ENCODE measurements at places on chromosomes 7 and 10.

- DNase-seq, result no peak
These were observed 61.3 kb upstream of the WAC start for GRCh38 chr10:28471652-28472050.

DNA sequence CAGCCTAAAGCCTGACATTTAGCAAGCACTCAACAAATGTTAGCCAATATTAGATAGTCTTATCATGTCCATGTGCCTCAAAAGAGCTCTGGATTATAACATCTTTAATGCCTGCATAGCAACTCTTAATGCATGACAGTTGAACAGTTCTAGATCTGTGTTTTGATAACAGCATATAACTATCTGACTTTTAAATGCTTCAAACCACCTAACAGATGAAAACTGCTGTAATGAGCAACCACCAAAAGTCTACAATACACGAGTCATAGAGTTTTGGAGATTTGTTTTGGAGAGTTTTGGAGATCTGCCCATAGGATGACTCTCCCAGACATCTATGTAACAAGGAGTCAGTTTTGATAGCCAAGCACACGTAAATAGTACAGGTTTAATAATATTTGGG, 227.3 kb downstream of the TWIST1 start:
- no peak for DNase-seq

- DNase-seq, result no peak
These were observed 112.4 kb upstream of the PPP2R2D start for GRCh38 chr10:131788386-131788785.

- no peak for DNase-seq
These were observed 111.6 kb downstream of the SGMS1 start for GRCh38 chr10:50512214-50512595.

- no peak for DNase-seq
These were observed 1.3 kb downstream of the FRAT2 start for GRCh38 chr10:97333351-97333600.

DNA sequence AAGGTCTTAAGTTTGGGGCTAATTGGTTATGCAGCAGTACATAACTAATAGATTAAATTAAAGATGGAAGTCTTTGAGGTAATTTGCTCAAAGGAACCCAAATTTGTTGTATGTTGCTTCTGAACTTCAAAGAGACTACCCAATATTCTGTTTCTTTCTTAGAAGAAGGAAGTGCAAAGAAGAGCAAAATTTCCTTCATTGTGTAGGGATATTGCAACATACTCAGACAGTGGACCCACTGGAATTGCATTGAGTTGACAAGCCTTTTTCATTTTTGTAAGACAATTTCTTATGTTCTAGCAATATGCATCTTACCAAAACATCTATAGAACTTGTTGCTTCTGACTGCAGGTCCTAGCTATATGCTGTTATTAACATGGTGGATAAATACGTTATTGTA, 527.8 kb downstream of the SH2D4B start:
- DNase-seq, result no peak

DNA sequence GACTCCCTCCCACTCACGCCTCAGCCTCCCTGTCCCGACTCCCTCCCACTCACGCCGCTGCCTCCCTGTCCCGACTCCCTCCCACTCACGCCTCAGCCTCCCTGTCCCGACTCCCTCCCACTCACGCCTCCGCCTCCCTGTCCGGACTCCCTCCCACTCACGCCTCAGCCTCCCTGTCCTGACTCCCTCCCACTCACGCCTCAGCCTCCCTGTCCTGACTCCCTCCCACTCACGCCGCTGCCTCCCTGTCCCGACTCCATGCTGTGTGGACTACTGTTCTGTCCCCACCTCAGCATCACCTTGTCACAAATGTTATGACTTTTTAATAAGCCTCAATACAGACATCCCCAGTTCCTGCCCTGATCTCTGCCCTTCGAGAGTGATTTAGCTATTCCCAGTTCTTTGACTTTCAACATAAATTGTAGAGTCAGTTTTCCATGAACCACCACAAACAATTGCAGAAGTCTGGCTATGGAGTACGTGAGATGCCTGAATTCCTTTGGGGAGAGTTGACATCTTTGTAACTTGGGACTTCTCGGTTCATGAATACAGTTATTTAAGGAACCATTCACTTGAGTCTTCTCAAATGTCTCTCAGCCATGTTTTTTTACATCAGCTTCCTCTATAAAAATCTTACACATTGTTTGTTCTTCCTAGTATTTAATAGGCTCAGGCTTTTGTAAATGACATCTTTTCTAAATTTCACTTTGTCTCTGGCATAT, 71.9 kb downstream of the FOXL3 start:
- no peak for DNase-seq

DNA sequence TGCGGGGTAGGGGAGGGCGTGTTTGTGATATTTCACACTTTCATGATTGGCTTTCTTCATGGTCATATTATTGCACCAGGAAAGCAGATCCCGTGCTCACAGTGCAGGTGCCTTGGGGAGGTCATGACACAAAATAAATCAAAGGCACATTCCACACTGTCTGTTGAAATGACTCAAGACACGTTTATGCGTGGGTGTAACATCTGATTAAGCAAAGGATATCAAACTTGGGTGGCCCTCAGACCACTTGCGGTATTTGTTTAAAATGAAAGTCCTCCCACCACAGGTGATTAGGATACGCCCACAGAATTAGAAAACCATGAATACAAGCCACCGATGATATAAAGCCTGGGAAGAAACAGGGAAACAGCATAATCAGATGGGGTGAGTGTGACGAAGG, 51.1 kb downstream of the SVIL start:
- no peak for DNase-seq

GRCh38 chr7:74070619-74070921, 13.0 kb upstream of the LIMK1 start:
- DNase-seq, result no peak

DNA sequence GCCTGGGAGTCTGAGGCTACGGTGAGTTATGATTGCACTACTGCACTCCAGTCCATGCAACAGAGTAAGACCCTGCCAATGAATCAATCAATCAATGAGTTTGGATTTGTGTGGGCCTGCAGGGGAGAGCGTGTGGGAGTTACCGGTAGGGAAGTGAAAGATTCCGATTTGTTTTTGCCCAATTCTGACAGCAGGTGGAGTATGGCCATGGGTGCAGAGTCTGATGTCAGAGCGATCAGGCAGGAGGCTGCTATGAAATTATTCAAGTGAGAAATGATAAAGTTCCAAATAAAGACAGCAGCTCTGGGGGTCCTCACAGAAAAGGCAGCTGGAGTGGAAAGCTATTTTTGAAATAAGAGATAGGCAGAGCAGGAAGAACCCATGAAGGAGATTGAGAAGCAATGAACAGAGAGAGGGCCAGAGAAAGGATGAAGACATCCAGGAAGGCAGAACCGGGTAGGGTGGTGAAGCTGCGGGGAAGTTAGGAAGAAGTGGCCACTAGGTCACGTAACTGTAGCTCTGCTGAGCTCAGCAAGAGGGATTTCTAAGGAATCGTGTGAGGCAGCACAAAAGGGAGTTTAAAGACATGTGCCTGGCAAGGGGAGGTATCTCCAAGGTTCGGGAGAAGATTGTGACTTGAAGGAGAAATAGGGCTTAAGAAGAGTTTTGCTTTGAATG, 93.7 kb upstream of the NMT2 start:
- no peak for DNase-seq

GRCh38 chr7:158428837-158429753, 158.5 kb downstream of the PTPRN2 start:
- DNase-seq, result no peak

DNA sequence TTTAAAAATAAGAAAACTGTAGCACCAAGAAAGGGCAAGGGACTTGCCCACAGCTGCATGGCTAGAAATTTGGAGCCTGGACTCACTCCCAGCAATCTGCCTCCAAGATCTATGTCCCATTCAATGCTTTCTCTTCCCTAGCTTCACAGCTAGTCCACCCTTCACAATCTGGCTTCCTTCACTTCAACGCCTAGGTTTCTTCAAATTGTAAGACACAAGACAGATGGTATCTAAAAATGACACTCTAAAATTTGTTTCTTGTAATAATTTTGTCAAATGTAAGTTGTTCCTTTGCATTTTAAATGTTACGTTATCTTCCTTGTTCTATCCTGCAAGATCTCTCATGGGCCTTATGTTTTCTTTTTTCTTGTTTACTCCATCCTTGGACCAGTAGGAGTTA, 48.6 kb downstream of the CTTNBP2 start:
- no peak for DNase-seq

DNA sequence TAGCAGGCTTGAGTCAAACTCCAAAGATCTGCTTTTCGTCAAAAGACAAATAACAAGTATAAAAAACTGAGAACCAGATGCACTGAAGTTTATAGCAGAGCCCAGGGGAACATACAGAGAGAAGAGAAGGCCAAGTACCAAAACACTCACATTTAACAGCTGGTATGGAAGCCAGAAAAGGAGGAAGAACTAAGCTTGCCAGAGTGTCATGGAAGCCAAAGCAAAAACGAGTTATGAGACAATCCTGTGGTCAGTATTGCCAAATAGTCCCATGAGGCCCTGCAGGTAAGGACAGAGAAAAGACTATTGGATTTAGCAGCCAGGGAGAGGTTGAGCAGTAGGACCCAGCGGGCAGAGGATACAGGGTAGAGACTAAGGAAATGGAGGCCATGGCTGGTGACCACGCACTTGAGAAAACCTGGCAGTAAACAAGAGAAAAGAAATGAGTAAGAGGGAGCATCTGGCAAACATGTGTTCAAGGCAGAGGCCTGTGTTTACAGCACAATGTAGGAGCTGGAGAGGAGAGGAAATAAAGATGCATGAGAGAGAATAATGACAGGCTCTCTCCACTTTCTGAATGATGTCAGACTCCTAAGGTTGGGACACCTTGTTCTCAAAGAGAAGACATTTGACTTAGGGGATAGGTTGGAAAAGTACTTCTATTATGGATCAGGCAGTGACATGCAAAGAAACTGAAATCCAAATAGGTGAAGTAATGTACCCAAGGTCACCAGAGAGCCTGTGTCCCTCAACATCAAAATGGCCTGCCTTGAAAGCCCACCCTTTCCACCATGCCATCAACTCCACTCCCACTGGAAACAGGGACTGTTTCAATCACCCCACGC, 9.1 kb downstream of the CREB3L2 start:
- no peak for DNase-seq

- DNase-seq, result no peak
These were observed 134.9 kb downstream of the TNS3 start for GRCh38 chr7:47446871-47447466.

DNA sequence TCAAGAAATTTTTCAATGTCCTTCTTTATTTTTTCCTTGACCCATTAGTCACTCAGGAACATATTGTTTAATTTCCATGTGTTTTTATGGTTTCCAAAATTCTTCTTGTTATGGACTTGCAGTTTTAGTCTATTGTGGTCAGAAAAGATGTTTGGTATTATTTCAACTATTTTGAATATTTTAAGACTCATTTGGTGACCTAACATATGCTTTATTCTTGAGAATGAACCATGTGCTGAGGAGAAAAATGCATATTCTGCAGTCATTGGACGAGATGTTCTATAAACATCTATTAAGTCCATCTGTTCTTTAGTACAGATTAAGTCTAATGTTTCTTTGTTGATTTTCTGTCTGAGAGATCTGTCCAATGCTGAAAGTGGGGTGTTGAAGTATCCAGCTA, 42.3 kb upstream of the MDFIC start:
- DNase-seq, result no peak

DNA sequence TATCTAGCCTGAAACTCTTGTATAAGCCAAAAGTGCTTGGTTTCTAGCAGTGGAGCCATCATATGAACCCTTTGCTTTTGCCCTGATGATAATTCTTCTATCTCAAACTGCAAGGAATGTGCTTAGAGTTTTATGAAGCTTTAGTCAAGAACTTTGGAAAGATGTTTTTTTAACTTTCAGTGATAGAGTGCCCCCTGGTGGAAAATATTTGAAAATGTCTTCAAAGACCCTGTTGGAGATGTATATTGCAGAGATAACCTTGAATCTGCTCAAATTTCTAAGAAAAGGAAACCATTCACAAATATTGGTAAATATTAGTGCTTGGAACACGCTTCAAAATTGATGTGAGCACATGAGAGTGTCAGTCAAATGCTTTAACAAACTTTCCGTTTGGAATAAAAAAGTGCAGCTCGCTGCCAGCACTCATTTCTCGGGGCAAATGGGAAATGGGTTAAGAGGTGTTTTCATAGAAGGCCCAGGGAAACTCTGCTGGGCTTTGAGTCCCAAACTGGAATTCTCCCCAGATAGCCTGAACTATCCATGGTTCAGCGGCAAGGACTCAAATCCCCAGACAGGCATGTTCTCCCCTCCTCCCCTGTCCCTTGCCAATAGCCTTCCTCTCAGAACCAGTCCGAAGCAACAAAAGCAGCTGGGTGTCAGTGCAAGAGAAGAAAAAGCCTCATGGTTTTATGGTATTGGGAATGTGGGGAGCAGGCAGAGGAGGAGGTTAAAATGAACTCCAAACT, 129.3 kb downstream of the MYOF start:
- no peak for DNase-seq

DNA sequence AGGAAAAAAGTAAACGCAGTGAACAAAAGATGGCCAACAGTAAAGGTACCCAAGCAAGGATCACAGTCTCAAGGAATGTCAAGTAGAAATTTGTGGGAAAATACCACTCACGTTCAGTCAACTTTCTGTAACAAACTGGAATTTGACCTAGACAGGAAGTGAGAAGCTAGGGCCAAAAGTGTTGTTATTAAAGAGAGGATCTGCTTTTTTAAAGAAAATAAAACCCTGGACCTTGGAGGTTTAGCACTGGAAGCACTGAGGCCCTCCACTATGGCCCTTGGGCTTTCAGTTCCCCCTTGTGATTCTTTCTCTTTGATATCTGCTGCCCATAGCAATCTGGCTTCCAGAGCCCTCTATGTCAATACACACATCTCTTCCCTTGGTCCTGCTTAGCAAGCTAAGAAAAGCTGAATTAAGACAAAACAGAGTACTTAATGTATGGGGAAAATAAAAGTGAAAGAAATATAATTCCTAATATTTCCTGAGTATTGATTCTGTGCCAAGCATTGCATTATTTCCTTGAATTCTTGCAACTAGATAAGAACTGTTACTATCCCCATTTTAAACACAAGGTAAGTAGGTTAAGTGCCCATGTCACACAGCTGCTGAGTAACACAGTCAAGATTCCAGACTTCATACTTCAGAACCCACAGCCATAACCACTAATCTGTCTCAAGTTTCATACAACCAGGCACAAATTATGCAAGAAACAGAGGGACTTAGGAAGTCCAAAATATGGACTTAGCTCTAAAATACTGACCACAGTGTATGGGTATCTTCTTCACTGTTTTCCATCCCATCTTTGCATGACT, 2.6 kb upstream of the ZNF438 start:
- DNase-seq, result no peak

GRCh38 chr7:19674266-19674960, 34.4 kb downstream of the POLR1F start:
- DNase-seq, result no peak

DNA sequence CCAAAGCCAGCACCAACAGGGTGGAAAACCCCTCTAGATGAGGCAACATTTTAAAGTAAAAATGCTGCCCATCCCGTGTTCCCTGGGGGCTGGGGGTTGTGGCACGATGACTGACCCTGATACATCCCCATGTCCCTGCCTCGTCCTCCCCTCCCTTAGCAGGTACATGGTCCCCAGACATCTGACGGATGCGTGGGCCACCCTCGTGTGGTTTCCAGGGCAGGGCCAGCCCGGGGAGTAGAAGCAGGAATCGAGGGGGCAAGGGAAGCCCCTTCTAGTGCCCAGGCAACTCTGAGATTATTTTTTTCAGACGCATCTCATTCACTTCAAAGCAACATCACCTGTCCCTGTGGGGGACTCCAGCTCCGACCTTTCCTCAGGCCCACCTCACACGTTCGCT, 3.5 kb downstream of the TMEM130 start:
- no peak for DNase-seq

- no peak for DNase-seq
These were observed 7.4 kb upstream of the SMIM30 start for GRCh38 chr7:113125728-113126127.
